GM19239 (cell line): ENCODE measurements at places on chromosomes 3 and 15.
A peak's percentile ranks its signal among the peaks of the same experiment; 100 is the strongest.

DNA sequence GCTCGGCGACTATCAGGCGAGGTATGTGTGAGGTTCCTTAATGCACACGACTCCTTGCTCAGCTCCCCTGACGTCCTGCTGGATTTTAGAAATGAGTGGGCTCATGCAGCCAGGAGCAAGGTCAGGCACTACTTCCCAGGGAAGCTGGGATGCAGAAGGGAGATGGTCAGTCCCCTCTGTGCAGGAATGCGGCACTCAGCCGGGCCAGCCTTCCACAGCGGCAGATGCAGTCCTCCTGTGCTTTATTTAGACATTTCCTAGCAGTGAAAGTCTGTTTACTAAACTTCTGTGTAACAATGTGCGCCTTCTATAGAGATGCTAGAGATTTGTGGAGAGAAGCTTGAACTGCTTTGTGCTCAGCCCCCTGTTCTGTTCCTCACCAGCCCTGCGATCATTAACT lies 252.1 kb downstream of the SLCO3A1 start:
- no peak for DNase-seq

DNA sequence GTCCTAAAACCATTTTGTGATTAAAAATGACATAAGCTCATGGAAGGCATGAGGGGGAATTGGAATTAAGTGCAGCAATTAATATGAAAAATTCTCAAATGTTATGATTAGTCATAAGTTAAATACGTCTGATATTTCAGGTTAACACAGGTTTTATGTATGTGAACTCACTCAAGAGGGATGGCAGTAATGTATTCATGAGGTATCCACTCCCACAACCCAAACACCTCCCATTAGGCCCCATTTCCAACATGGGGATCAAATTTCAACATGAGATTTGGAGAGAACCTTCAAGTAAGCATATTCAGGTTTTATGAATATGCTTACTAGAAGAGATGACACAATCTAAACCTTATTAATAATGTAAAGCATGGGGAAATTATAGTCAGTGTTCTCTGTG lies 41.6 kb upstream of the IL20RB start:
- no peak for DNase-seq

DNA sequence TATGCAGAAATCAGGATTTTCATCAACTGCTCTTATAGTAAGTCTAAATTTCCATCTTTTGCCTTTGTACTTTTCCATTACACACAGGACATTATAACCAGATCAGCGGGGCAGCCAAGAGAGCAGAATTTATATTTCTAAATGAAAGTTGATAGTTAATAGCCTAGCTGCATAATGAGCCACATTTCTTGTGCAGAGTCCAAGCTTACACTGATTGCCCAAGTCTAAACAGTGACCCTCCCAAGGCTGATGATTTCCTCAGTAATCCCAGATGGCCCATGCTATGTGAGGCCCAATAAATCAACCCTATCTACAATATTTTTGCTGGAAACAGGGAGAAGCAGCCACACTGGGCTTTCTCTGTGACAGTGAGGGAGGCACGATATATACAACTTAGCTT lies 475.8 kb upstream of the KCNMB2 start:
- DNase-seq: no peak

- no peak for DNase-seq
These were observed 3.2 kb upstream of the ACAN start for GRCh38 chr15:88800026-88800425.

- DNase-seq: no peak
These were observed 14.5 kb downstream of the ZNF609 start for GRCh38 chr15:64474846-64475245.

DNA sequence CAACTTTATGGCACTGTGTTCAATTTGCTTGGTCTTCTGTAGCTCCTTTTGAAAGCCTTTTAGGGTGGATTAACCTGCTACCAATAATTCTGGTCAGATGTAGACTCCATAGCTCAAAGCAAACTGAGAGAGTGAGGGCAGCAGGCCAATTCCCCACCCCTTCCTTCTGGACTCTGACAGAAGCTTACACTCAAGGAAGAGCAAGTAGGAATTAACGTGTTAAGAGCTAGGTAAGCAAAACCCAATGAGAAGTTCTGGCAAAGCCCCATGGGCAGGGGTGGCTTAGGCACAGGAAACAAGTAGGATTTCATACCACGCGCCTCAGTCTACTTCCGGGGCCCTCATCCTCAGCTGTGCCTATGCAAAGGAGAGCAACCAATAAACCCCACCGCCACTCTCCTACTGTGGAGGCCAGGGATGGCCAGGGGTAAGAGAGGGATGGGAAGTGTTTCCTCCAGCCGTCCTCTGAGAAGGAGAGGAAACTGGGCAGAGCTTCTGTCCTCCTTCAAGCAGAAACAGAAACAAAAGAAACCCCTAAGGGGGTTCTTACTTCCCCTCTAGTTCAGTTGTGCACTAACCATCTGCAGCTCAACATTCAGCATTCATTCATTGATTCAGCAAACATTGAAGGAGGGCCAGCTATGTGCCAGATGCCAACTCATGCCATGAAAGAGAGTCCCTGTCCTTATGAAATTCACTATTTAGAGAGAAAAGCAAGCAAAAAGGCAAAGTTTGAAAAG lies 12.6 kb downstream of the CCR5 start:
- DNase-seq: no peak

DNA sequence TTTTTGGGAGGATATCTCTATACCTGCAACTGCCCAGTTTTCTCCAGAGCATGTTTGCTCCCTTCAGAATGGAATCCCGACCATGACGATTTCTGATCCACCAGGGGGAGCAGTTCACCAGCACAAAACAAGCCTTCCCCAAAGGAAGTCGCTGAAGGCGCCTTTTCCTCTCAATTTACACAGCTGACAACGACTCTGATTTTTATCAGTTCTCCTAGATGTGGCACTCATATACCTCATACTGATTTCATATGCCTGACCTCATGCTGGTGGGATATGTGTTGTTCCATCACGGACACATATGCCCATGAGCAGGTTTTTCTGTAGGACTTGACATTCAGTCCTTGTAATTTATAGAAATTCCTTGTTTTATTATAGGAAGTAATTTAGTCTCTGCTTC lies 1028.2 kb downstream of the MCTP2 start:
- peak; percentile 8 for DNase-seq
